ENCODE measurements at places on chromosomes 5 and 9.
A peak's percentile ranks its signal among the peaks of the same experiment; 100 is the strongest.

DNA sequence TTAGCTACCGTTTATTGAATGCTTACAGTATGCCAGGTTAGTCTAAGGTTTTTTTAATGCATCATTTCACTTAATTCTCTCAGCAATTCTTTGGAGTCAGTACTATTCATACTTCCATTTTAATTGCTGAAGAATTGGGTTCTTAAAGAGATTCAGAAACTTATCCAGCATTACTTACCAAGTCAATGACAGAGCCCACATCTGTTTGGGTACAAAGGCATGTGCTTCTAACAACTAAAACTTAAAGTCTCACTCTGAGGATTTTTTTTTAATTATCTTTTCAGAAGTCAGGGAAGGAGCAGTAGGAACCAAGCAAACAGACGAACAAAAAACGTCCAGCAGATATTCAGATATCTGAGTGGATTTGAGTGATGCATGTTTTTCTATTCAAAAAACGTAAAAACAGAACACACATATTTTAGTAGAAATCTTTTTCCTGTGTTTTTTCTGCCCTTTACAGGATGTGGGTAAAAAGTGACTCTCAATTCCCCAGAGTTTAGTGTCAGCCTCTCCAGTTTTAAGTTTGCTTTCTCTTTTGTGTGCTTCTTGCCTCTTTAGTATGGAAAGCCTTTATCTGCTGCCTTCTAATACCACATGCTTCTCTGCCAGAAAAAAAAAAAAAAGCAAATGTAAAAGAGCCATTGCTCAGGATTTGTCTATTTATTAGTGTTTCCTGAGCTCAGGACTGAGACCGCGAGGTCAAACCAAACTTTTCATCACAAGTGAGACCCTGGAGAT lies 118.0 kb downstream of the PRKACG start:
- no peak for DNase-seq

DNA sequence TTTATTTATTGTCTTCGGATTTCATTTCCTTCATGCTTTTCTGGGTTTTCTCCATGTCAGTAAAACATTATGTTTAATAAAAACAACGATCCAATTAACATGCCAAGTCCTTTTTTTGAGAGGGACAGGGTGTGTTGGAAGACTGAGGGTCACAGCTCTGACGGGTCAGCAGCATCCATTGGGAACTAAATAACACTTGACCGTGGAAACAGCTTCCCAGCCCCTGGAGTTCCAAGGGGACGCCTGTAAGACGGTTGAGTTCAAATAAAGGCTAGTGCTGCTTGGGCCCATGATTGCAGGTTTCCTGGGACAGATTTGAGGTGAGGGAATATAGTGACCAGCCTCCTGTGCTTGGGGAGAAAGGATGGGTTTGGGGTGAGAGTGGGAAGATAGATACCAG lies 30.4 kb upstream of the NEURL1B start:
- no peak for DNase-seq

- no peak for DNase-seq
Observed at GRCh38 chr9:127311239-127311741, 46.7 kb downstream of the GARNL3 start.

DNA sequence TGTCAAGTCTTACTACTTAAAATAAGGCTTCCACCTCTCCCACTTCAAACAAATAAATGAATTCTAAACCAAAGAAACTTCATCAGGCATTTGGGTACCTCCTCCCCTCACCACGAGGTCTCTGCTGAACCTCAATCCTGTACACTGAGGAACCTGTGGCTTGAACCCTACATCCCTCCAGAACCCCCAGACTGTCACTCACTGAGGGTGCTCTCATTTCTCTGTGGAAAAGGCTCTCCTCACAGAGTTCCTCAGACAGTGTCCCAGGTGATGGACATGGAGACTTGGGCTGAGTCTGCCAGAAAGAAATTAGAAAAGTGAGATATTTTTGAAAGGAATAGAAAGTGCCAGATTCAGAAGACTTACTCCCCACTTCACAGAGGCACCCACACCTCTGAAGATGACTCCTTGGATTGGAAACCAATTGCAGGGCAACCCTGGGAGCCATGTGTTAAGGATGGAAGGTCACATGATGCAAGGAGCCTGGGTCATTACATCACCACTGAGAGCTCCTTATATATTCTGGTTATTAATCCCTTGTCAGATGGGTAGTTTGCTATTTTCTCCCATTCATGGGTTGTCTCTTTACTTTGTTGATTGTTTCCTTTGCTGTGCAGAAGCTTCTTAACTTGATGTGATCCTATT lies 19.8 kb downstream of the MLANA start:
- DNase-seq = no peak

GRCh38 chr9:113548221-113549041 lies 84.9 kb downstream of the RGS3 start:
- no peak for DNase-seq

DNA sequence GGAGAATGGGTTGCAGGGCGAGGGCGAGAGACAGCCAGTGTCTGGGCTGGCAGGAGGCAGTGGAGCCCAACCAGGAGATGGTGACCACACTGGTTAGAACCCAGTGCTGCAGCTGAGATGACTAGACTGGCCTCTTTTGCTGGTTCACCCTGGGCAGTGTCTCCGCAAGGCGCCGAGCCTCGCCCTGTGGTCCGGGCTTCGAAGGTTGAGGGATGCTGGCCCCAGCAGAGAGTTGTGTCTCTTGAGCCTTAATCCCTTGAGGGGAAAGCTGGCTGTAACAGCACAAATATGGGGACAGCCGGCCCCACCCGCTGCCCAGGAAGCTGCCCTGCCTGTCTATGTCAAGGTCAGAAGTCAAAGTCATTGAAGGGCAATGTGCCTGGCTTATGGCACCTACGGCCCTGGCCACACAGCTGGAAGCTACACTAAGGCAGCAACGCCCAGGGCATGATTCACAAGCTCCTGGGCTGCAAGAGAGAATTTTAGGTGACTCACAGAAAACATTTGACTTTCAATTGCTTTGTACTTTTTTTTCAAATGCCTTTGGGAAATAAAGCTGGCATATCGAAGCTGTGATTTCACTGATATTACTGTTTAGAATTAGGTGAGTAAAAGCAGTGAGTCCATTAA lies 33.3 kb downstream of the NKX2-5 start:
- no peak for DNase-seq

DNA sequence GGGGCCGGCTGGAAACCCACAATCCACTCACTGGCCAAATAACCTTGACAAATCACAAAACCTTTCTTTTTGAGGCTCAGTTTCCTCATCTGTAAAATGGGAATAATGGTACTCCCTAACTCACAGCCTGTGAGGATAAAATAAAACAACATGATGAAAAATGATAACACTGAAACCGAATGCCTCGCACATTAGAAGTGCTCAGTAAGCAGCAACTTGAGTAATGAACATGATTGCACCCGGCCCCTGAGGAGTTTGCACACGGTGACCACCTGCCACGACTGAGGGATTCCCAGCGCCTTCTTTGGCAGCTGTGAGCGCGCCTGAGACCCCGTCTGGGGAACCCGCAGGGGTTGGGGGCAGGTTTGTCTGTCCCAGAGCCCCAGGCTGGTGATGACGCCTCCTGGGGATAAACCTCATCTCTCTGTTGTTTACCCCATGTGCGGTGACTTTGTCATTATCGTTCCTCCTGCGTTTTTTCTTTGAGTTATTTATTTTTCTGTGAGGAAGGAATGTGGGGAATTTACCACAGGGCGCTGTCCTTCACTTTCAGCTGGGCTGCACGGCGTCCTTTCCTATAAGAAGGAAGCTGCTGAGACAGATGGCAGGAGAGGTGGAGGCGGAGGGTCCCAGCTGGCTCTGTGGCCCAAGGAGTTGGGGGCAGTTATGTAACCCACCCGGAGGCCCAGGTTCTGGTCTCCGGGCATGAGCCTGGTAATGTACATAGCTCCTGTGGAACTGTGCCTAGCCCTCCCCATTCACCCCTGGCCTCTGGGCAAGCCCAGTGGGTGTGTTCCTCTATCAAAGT lies 3.0 kb upstream of the SYNPO start:
- peak; percentile 25 for DNase-seq

DNA sequence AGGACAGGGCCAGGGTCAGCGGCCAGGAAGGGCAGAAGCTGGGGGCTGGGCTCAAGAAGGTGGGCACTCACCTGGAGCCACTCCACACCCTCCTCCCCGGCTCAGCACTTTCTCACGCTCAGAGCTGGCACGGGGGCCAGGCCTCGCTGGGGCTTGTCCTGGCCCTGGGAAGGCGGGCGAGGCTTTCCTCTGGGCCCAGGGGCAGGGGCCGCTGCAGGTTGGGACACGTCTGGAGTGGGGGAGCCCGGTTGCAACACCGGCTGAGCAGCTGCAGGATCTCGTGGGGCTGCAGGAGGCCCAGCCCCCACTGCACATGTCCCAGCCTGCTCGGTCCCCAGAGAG lies 38.9 kb upstream of the EGFL7 start:
- no peak for DNase-seq

- DNase-seq = no peak
Observed at GRCh38 chr9:70502690-70503089, 88.2 kb upstream of the KLF9 start.

DNA sequence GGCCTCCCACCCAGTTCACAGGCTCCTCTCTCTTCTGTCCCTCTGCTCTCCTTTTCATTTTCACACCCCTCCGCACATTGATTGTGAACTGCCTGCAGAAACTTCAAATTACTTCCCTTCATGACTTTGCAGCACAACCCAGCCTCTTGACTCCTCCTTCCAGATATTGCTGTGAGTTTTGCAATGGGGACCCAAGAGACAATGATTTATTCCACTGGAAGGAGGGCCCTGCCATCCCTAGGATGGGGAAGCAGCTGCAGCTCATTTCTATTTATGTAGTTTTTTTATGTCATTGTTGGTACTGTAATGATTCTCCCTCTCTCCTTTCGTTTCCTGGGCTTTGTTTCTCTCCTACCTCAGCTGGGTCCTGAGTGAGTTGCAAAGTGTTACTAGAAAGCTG lies 364.9 kb downstream of the ICE1 start:
- DNase-seq = no peak

GRCh38 chr9:133306242-133307204 lies 29.5 kb downstream of the SURF6 start:
- DNase-seq = no peak

DNA sequence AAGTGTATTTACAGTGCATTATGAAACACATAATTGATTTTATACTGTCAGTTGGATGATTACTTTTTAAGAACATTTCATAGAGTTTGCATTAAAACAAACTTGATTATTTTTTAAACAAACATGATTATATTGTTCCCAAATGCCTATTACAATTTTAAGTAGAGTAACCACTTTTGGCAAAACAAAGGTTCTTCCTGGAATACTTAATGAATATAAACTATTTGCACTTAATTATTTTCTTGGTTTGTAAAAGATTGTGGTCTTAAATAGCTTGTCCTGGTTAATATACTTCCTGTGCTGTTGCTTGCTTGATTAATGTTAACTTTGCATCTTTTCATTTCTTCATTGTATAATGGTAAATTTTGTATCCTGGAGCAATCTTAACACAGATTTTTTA lies 180.0 kb downstream of the CDH12 start:
- DNase-seq = no peak

GRCh38 chr9:125988479-125989050 lies 241.4 kb downstream of the PBX3 start:
- no peak for DNase-seq

DNA sequence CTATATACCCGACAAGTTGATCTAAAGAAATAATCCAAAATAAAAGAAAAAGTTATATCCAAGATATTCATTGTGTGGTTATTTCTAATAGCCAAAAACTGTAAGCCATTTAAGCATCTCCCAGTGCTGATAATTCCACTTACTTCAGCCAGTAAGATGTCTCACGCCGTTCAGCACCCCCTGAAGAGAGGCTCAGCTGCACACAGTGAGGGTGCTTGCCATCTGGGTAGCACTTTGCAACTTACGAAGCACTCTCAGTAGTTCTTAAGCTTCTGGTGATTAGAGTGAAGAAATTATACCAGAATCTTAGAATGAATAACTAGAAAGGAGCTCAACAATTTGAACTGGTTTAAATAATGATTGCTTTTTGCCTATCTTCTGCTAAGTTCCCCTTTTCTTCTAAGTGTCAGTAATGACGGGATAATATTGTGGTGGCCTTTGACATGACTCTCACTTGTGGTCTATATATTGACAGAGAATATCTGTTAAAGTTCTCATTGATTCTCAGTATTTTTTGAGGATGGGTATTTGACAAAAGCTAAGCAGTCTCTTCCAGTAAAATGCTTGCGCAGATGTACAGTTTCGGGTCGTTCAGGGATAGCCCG lies 26.2 kb upstream of the LTC4S start:
- DNase-seq = no peak

DNA sequence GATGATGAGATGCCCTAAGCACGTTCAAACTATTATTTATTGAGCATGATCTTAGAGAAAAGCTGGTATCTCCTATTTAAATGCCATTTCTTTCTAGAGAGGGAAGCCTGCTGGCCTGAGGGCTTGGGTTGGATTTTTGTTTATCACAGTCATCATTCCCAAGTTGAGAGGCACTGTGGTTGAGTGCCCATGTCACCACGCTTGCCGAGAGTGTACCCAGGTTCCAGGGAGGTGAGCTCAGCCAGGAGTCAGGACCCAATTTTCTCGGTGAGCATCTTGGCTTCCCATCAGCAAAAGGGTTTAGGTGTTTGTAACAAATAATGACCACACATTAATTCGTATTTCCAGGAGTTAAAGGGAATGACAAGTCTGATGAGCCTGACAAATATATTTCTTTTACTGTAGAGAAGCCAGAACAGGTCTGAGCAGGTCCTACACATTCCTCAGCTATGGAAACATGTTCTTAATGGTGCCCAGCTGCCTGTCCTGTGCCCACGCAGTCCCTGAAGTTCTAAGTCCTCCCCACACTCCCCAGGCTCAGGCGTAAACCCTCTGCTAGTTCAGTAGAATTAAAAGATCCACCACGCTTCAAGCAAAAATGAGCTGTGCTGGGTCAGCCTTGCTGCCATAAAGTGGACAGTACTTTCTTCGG lies 258.9 kb upstream of the IRX2 start:
- no peak for DNase-seq

DNA sequence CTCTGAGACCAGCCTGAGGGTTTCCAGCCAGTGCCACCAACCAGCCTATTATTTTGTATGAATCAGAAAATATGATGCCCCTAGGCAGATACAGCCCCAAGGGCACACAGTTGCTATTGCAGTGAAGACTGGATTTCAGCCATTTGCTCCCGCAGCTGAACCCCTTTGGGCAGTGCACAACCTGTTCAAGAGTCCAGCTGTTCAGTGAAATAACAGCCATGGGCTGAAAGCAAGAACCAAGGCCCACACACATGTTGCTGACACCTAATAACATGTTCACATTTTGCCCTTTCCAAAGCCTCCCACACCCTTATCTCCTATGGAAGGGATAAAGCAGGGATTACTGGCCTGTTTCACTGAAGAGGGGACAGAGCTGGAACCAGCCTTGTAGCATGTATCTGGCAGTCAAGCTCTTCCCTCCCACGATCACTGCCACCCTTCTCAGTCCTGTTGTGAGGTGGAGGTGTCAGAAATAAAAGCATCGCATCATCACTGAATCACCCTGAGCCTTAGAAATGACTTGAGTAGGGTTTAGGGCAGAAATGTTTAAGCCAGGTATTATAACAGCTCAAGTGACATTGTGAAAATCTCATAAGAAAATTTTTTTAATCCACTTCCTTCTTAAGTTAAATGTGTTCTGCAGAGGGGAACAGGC lies 137.1 kb upstream of the FSTL4 start:
- DNase-seq = no peak

DNA sequence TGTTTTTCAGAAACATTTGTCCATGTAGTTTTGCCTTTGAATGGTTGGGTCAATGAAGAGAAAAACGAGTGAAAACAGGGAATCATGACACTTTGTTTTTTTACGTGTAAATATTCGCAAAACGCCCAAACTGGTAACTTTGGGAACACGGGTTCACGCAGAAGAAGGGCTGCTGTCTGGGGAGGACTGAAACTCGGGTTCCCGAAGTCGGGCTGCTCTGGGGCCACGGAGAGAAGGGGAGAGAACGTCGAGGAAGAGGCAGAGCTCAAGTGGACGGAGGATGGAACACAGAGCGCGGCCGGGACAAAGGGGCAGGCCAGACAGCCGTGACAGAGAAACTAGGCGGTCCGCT lies 478 bp upstream of the SETD9 start:
- DNase-seq = no peak
